Esophagus muscularis mucosa (tissue), 4 donors: ENCODE measurements at places on chromosomes 1 and 21. TPM values are rescaled to one million over a fixed set of nuclear protein-coding genes. Genes with fewer than 3 reads are reported as not detected.

The UBXN10 gene
- total RNA-seq = 27.9 TPM

The AMPD1 gene
- not detected for total RNA-seq

The ZSWIM5 gene
- 4.7 TPM for total RNA-seq

The SPRR5 gene
- not detected for total RNA-seq

The VWA5B1 gene
- not detected for total RNA-seq

The FNDC5 gene
- 8.9 TPM for total RNA-seq

The CDKN2C gene
- total RNA-seq = 31.0 TPM

GRCh38 chr1:59026472-59026948 is 242.7 kb upstream of the JUN start:
- no peak for DNase-seq
- no peak overlapping the region for H3K27ac ChIP-seq
- no peaks in the 10 kb centered on the region for H3K27me3 ChIP-seq
- H3K36me3 ChIP-seq = no peaks in the 10 kb centered on the region
- peaks cover 6% of the 10 kb centered on the region for H3K4me1 ChIP-seq
- no peak overlapping the region for H3K4me3 ChIP-seq

- DNase-seq = no peak
- H3K4me3 ChIP-seq = no peak overlapping the region
- no peaks in the 10 kb centered on the region for H3K4me1 ChIP-seq
- H3K36me3 ChIP-seq = no peaks in the 10 kb centered on the region
Measured at GRCh38 chr1:34488080-34488708, 266.7 kb upstream of the GJB5 start.

DNA sequence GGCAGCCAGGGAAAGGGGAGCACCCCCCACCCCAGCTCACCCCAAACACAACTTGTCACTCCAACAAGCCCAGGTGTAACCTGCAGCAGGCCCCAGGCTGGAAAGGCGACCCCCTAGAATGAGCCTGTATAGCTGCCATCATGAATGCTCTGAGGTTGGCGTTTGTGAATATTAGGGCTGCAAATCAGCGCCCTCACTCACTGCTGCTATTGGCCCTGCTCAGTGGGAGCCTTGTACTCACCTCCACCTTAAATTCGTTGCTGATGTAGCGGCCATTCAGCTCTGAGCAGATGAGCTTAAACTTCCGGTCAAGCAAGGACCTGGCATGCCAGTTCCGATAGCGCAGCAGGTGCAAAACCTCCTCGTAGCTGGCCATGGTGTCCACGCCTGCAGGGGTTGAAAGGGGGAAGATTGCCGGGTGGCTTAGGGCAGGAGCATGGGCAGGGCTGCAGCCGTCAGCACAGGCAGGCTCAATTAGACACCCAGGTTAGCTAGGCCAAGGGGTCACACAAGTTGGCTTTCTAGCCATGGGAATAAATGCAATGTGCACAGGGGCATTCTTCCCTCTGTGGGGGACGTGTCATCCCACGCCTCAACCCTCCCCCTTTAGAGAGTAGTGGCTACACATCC is 81.7 kb downstream of the PIK3CD start:
- no peak overlapping the region for H3K27ac ChIP-seq
- no peaks in the 10 kb centered on the region for H3K27me3 ChIP-seq
- no peak overlapping the region for H3K4me3 ChIP-seq
- peaks cover 89% of the 10 kb centered on the region for H3K36me3 ChIP-seq
- DNase-seq = no peak
- H3K4me1 ChIP-seq = no peaks in the 10 kb centered on the region

DNA sequence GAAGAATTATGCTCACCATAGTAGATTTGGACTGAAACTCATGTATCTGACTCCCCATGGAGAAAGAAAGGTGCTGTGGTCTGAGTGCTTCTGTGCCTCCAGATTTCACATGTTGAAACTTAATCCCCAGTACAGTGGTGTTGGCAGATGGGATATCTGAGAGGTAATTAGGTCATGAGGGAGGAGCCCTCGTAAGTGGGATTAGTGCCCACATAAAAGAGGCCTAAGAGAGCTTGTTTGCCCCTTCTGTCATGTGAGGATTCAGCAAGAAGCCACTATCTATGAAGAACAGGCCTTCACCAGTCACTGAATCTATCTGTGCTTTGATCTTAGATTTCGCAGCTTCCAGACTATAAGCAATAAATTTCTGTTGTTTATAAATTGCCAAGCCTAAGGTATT is 150.1 kb downstream of the PLPP3 start:
- no peaks in the 10 kb centered on the region for H3K36me3 ChIP-seq
- no peak overlapping the region for H3K4me3 ChIP-seq
- no peak overlapping the region for H3K27ac ChIP-seq
- DNase-seq = no peak
- no peaks in the 10 kb centered on the region for H3K27me3 ChIP-seq
- H3K4me1 ChIP-seq = no peaks in the 10 kb centered on the region

DNA sequence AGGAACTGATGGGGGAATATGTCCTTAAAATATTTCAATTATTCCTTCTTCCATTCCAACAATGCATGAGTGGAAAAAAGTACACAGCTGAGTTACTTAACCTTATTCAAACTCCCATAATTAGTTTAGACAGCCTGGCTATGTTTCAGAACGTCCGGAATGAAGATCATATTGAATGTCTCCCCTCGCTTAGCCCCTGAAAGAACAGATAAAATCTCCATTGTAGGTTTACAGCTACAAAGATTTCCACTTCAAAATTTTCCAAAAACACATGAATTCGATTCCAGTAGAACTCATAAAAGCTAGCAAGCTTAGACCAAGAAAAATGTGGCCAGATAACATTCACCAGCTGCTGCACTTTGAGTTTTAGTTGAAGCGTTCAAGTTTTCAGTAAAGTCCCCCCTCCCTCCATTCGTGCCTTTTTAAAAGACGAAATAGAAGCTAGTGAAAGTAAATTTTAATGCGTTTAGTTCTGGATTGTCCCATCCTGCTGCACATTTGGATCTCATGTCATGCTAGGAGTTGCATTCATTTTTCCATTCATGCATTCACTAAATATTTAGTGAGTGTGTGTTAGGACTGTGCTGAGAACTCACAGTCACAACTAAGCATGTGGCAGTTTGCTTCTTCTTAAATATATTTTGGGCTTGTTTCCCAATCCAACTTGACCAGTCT is 29.4 kb upstream of the SSX2IP start:
- H3K36me3 ChIP-seq = no peaks in the 10 kb centered on the region
- H3K4me1 ChIP-seq = peaks cover 30% of the 10 kb centered on the region

DNA sequence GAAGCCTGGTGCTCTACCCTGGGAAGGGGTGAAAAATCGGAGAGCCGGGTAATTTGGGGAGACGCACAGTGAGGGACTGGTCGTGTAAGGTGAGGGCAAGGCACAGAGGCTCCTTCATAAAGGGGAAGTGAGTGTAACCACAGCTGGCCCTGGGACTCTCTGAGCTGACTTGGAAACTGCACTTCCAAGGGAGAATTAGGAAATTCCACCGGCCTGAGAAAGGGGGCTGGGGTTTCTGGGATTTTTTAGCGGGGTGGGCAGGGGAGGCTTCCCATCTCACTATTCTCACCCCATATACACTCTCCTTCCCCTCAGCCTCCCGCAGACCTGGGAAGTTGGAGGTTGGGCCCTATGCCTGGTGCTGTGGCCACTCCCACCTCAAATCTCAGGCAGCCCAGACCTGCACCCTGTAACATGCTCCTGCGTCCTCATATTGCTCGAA is 88.3 kb upstream of the IPO9 start:
- H3K36me3 ChIP-seq = no peaks in the 10 kb centered on the region
- peak overlapping the region; percentile 75 for H3K27ac ChIP-seq
- H3K27me3 ChIP-seq = no peaks in the 10 kb centered on the region
- DNase-seq = no peak
- H3K4me3 ChIP-seq = peak overlapping the region; percentile 64
- H3K4me1 ChIP-seq = peaks cover 57% of the 10 kb centered on the region

DNA sequence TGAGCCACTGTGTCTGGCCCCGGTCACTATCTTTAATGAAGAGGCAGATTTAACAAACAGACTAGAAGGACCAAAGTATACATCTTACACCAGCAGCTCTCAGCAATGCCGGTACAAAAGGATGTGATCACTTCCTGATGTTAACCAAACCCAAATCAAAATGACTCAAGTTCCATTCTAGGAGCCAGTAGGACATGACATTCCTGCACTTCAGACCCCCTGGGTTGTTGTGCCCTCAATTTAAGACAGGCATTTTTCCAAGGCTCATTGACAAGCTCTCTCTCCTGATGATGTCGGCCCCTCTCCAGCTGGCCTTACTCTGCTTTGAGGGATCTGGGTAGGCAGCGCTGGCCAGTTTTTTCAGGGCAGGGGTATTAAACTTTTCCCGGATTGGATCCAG is 35.1 kb downstream of the YARS1 start:
- DNase-seq = no peak
- no peak overlapping the region for H3K4me3 ChIP-seq
- H3K27me3 ChIP-seq = no peaks in the 10 kb centered on the region
- H3K27ac ChIP-seq = no peak overlapping the region

- no peak overlapping the region for H3K27ac ChIP-seq
- H3K27me3 ChIP-seq = no peaks in the 10 kb centered on the region
- H3K4me3 ChIP-seq = no peak overlapping the region
- H3K4me1 ChIP-seq = peaks cover 16% of the 10 kb centered on the region
- DNase-seq = no peak
Measured at GRCh38 chr1:43304771-43305300, 4.1 kb downstream of the TIE1 start.

DNA sequence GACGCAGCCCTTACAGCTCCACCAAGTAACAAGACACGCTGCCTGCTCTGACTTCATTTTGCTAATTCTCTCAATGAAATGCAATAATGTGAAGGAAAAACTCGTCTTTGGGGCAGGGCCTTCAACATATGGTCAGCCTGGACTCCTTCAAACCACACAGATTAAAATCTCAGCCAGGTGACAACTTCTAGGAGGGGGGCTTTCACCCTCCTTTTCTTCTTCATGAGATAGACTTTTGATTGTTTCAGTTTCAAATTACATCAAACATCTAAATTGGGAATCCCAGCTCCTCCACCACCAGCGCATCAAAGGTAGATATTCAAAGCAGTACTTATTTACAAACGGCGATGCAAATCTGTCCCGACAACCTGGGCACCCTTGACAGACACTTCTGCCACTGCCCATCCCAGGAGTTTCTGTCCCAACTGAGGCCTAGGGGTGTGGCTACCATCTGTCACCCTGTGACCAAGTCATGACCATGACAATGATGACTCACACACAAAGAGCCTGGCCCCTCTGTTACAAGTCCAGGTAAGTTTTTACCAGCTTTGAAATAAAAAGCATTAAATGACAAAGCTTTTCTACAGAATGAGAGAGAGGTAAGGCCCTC is 29.7 kb downstream of the SSBP3 start:
- H3K4me1 ChIP-seq = peaks cover 94% of the 10 kb centered on the region
- DNase-seq = no peak
- H3K4me3 ChIP-seq = no peak overlapping the region
- H3K27ac ChIP-seq = no peak overlapping the region
- H3K27me3 ChIP-seq = no peaks in the 10 kb centered on the region
- H3K36me3 ChIP-seq = peaks cover 5% of the 10 kb centered on the region

DNA sequence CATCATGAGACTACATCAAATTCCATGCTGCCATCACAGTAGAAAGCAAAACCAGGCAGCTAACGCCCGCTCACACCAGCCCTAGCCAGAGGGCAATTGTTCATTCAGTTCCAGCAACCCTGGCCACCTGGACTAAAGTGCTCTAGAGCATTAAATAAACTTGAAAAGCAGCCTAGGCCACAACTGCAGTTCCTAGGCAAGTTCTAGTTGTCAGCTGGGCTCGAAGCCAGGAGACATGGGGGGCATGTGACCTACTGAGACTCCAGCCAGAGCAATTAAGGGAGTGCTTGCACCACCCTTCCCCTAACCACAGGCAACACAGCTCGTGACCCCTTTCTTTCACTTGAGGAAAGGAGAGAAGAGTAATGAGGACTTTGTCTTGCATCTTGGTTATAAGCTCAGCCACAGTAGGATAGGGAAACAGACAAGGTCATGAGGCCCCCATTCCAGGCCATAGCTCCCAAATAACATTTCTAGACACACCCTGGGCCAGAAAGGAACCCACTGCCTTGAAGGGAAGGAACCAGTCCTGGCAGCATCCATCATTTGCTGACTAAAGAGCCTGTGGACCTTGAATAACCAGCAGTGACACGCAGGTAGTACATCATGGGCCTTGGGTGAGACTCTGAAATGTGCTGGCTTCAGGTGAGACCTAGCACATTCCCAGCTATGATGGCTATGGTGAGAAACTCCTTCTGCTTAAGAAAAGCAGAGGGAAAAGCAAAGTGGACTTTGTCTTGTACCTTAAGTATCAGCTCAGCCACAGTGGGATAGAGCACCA is 77.0 kb downstream of the ZZZ3 start:
- peaks cover 6% of the 10 kb centered on the region for H3K36me3 ChIP-seq
- H3K27ac ChIP-seq = no peak overlapping the region
- H3K27me3 ChIP-seq = no peaks in the 10 kb centered on the region
- peaks cover 12% of the 10 kb centered on the region for H3K4me1 ChIP-seq
